ENCODE measurements at places on chromosomes 7 and 10.

- DNase-seq = no peak
Observed at GRCh38 chr10:118472415-118473304, 122.8 kb downstream of the PRLHR start.

DNA sequence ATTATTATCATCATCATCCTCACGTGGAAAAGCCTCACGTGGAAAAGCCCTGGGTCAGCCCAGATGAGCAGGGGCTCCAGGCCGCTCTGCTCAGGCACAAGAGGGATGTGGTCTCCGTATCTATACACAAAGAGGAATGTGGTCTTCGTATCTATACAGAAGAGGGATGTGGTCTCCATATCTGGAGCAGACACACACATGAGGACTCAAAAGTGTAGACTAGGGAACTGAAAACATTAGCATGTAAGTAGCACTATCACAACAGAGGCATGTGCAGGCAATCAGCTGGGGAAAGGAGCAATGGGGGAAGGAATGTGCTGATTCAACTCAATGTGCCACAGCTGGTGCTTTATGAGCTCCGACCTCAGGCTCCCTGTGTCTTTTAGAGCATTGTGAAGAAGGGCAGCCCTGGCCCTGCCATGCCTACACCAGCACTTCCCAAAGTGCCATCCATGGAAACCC lies 86.5 kb downstream of the PLXNA4 start:
- DNase-seq = no peak

- no peak for DNase-seq
Observed at GRCh38 chr7:2289111-2289586, 25.1 kb downstream of the SNX8 start.

DNA sequence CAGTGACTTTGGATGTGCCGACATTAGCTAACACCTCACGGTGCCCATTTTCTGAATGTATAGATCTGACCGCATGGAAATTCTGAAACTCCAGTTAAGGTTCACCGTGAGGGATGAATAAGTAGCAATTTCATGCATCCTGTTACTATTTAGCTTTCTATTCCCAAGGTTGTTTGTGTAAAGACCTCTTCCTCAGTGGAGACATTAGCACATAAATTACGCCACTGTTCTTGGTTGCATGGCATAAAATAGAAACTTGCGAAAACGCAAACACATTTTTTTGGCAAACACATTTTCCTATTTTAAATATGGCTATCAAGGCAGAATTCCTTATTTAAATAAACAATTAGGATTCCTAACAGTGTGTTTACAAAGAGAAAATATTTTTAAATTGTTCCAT lies 36.5 kb downstream of the DENND2A start:
- DNase-seq = no peak

DNA sequence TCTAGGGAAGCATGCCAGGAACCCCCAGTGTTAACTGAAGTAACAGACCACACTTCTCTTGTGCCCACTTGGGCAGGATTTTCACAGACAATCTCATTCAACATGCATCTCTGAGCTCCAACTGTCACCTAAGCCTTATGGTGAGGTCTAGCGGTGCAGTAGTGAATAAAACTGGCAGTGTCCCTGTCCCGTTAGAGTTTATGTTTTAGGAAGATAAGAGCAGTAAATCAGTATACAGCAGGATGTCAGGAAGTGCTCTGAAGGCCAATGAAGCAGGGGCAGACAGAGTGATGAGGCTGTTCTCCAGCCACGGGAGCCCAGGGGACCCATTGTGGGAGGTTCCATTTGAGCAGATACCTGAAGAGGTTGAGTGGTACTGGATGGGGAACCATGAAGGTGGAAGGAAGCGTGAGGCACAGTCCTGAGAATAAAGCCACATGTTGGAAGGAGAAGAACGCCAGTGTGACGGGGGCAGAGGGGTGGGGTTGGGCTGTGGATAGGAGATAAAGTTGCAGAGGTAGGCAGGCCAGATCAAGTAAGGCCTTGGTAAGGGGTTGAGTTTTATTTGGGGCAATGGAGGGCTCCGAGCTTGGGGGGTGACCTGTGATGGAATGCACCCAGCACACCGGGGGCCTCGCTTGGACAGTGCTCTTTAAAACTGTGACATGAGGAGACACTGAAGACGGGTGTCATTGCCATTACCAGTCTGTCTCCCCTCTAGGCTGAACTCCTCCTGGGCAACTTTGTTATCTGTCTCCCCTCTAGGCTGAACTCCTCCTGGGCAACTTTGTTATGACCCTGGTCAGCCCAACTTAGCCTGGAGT lies 6.6 kb downstream of the GDF10 start:
- no peak for DNase-seq

GRCh38 chr7:14381936-14382335 lies 392.5 kb upstream of the ETV1 start:
- no peak for DNase-seq

GRCh38 chr7:74027683-74028320 lies at the start of gene ELN:
Gene ELN (plus strand): TSS chr7:74028173. CDS start chr7:74028188, 15 bp downstream.
- no peak for DNase-seq

DNA sequence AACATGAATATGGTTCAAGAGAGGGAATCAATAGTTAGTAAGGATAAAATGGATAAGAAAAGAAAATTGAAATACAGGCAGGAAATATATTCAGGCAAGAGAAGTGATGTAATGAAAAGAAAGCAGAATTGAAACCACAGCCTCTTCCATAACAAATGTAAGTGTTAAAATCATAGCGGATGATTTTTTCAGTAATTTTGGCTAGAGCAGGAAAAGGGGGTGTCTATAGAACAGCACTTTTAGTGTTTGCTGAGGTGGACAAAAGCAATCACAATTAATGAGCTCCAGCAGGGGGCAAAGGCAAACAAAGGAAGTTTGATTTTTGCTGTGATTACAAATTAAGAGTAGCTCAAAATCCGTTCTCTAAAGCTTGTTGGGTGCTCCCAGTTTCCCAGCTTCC lies 79.0 kb downstream of the TRIL start:
- no peak for DNase-seq

GRCh38 chr10:33098951-33099663 lies 141.1 kb upstream of the ITGB1 start:
- no peak for DNase-seq

DNA sequence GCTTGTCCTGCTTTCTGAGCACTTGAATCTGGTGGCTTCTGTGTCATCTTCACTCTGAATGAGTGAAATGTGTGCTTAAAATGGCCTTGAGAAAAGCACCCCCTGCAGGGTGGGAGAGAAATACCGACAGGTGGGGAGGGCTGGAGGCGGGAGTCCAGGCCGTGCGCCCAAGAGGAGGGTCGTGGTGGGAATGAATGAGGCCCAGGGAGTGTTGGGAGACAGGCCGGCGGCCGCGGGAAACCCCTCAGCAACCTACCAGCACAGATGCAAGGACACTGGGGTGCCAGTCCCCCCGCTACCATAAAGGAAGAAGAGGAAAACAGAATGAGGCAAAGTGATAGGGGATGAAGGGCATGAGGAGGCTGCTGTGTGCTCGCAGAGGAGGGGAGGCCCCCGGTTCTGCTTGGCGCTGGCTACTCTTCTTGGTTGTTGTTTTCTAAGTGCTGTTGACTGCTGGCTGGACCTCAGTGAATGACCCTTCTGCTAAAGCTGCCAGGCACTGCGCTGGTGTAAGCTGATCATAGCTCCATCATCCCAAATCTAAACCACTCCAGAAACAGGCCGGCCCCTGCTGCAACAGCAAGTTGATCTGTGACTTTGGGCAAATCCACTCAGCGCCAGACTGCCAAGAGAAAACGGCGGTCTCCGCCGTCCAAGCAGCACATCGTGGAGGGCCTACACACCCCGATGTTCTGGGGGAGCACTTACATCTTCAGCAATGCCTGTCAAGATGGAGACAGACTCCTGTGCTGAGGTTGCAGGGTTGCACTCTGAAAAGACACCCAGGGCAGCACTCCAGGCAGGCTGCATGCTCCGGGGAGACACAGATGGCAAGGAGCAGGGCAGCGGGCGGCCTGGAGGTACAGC lies 378.5 kb downstream of the DNAJB6 start:
- DNase-seq = no peak

DNA sequence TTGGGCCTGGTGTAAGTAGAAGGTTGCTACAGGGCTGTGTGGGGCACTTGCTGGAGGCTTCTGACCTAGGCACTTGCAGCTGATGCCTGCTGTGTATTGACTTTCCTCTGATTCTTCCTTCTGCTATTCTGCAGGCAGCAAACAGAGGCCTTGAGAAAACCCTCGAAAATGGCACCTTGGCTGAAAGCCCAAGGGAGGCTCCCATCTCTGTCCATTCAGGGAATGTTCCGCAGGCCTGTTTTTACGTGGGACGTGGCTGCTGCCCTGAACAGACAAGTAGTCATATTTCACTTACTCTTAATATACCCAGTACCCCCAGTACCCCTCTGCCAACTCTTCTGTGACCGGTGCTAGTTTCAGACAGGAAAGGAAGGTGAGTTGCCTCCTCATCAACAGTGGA lies 664.7 kb downstream of the INHBA start:
- no peak for DNase-seq

DNA sequence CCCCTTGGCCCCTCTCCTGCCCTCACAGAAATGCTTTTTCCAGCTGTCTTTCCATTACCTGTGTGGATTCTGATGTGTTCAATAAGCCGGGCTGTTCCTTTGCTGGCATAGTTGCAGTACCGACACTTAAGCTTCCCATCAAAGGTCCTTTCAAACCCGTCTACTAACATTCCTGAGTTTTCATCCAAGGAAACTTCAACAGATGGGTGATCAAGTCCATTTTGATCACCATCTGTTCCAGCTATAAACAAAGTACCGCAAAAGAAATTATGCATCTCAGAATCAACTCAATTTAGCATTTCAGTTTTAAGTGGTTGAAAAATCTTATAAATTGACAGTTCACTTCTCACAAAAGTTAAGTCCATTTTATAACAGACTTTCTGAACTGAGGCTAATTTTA lies 12.7 kb downstream of the IKZF5 start:
- DNase-seq = no peak

DNA sequence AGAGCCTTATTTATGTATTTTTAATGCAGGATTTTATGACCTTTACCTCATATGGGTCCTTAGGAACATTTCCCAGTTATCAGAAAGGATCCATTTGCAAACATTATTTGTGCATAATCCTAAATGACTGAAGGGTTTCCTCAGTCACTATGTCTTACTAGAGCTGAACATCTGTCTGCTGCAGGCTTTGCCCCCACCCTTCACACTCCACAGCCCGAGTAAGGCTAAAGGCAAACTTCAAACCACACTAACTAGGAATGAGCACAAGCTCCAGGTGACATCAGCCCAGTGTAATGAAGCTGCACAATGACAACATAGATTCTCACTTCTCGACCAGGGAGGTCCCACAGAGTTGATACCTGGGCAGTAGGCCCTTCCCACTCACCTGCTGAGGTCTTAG lies 491.3 kb upstream of the MKI67 start:
- no peak for DNase-seq

DNA sequence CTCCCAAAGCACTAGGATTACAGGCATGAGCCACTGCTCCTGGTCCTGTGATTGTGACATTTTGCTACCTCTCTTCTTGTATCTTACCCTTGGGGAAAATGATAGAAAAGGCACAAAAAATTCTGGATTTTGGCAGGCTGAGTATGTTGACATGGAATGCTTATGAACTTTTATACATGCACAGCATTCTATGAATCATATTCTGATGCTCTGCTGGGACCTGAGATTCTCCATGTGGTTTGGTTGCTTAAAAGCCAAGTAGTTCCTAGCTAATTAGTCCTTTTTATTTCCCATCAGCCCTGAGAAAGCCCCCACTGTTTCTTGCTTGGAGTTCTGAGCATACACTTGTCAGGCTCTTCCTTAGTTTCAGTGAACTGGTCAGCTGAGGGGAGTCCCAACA lies 8.3 kb upstream of the KAZALD1 start:
- DNase-seq = no peak

- DNase-seq = no peak
Observed at GRCh38 chr10:102433619-102434046, 1.3 kb upstream of the CUEDC2 start.

- no peak for DNase-seq
Observed at GRCh38 chr10:3068968-3069737, 1.8 kb downstream of the PFKP start.

- no peak for DNase-seq
Observed at GRCh38 chr10:79185067-79185774, 116.5 kb downstream of the ZMIZ1 start.

GRCh38 chr7:47819607-47819920 lies 128.7 kb downstream of the PKD1L1 start:
- no peak for DNase-seq

DNA sequence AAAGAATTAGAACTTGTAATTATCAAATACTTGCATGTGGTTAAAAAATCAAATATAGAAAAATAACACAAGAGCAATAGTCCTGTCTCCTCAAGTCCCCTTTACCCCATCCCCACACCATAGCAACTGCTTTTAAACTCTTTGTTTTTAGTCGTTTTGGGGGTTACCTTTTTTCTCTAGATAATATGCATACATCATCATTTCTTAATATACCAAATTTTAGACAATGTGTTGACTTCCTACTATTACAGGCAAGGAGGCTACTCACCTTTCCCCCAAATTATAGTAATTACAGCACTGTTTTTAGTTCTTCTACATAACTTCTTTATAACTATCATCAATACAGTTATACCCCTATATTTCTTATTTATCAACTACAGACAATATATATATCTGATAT lies 57.3 kb downstream of the SLC18A2 start:
- no peak for DNase-seq

DNA sequence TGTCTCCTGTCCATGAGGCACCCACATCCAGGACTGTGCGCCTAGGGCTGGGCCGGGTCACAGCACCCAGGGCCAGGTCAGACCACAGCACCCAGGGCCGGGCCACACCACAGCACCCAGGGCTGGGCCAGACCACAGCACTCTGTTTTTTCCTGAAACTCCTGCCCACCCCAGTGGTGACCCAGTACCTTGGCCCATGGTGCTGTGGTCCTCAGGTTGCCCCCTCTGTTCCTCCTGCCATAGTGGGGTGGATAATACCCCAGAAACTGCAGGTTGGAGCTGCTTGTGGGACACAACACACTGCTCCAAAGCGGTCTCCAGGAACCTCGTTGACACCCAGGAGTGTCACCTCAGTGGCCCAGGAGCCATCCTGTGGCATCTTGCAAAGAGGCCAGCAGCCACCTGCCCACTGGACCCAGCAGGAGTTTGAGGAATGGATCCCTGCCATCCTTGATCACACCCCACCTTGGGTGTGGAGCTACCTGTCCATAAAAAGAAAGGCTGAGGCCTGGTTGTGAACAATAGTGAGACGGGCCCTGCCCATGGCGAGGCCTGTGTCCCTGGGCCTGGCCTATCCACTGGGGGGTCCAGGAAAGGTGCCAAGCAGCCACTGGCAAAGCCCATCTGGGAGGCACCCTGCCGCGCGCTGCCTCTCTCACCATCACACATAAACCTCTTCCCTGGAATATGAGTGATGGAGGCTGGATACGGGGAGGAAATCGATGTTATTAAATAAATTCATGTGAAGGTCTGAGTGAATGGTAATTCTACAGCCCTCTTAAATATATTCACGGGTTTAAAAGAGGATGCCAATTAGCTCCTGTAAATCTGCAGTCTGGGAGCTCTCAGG lies 89.0 kb downstream of the NKX6-2 start:
- DNase-seq = no peak

Data from stimulated activated CD4-positive, alpha-beta T cell treated with anti-CD3 and anti-CD28 coated beads, Interleukin-1b, Interleukin-23, amount 100 ng/mL, for 1 hour (primary cell).